ENCODE measurements at places on chromosomes 2 and 18.

DNA sequence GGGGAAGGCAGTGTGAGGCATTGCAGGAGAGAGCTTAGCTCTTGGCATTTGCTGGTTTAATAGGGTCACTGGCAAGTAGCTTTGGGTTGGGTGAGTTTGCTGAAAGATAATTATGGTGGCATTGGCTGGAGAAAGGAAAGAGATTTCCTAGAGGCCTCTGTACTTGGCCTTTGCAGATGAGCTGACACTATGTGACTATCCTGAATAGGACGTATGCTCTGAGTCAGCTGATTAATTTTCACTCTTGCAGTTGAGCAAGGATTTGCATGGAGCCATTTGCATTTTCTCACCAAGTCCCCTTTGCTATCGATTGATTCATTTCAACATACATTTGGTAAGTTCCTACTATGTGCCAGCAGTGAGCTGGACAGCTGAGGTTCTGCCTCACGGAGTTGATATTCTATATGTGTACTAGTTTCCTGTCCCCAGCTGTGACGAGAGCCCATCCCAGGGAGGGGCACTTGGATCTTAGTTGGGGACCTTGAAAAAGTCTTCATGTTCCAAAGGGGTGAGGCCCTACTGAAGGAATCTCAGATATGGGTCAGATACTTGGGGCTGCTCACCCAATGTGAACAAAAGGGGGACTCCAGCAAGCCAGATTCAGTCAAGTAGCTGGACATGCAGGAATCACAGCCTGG, 245.7 kb downstream of the LOXHD1 start:
- DNase-seq = no peak

DNA sequence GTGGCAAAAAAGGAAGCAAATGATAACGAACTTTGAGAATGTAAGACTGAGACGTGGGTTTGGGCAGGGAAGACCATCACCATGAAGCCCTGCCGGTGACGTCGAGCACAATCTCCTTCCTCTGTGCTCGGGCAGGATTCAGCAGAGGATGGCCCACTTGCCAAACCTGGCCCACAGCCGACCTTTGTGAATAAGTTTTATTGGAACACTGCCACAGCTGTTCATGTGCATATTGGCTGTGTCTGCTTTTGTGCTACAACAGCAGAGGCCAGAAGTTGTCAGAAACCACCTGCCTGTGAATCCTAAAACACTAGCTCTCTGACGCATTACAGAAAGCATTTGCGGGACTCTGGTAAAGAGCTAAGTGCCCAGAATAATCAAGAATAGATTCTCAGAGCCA, 223.9 kb downstream of the MYT1L start:
- DNase-seq = no peak

- no peak for DNase-seq
Observed at GRCh38 chr2:30721668-30722647, 85.3 kb downstream of the CAPN13 start.

DNA sequence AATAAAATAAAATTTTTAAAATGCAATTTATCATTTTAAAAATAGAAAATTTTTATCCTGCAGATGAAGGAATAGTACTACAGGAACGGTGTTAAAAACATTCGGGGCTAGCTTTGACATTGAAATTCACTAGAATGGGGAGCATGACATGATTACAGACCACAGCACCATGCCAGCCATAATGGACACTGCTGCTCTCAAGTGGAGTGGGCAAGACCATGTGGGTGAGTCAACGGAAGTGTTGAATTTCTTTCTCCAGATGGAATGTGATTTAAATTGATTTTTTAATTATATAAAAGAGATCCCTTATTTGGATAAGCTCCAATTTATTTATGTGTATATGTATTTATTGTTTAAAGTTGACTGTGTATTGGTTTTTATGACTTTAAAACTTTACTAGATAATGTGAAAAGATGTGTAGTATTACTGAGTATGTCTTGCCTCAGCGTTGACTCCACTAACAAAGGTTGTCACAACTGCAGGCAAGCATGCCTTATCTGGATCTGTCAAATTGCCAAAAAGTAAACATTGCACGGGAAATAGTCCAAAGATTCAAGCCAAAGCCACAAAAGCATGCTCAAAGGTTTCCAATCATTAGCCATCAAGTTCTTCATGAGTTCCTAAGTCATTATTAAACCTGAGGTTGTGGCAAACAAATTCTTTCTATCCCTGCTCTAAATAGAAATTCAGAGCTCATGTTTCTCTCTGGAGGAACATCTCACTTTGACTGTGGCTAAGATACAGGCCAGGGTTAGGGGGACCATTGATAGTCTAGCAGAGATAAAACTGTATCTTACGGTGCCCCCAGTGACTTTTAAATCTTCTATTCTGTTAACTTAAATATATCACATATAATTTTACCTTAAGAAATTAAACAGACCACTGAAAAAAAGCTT, 536.9 kb downstream of the TMX3 start:
- DNase-seq = no peak

GRCh38 chr2:200590090-200590489, 4.3 kb downstream of the AOX1 start:
- no peak for DNase-seq
